ENCODE measurements at places on chromosomes 11 and 22.

- no peak for DNase-seq
These were observed 122.6 kb downstream of the IGLL1 start for GRCh38 chr22:23457380-23457985.

- DNase-seq: no peak
These were observed 4.8 kb upstream of the CHRM1 start for GRCh38 chr11:62925745-62926679.

- no peak for DNase-seq
These were observed 6.5 kb upstream of the SPON1 start for GRCh38 chr11:13955971-13956421.

DNA sequence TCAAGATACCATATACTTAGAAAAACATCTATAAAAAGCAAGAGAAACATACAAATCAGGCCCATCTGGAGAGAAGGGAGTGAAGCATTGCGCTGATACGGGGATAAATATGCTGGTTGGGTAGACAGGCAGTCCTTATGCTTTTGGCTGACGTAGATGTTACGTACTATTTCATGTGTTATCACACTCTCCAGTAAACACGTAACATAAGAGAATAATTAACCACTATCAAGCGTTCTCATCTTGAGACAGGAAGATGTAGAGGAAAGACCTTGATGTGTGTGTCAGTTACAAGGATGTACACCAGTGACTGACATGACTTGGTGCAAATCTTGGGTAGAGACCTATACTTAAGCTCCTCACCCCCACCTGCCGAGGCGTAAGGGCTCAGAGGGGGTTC is 86.7 kb upstream of the PRODH start:
- DNase-seq: no peak

- no peak for DNase-seq
These were observed 107.2 kb downstream of the TSPAN18 start for GRCh38 chr11:44833877-44834452.

- no peak for DNase-seq
These were observed 123.7 kb downstream of the KCNQ1OT1 start for GRCh38 chr11:2576111-2576510.

GRCh38 chr11:60944490-60945294 is 7.3 kb downstream of the SLC15A3 start:
- DNase-seq: no peak

GRCh38 chr22:28837640-28838039 is 37.3 kb upstream of the XBP1 start:
- DNase-seq: no peak

DNA sequence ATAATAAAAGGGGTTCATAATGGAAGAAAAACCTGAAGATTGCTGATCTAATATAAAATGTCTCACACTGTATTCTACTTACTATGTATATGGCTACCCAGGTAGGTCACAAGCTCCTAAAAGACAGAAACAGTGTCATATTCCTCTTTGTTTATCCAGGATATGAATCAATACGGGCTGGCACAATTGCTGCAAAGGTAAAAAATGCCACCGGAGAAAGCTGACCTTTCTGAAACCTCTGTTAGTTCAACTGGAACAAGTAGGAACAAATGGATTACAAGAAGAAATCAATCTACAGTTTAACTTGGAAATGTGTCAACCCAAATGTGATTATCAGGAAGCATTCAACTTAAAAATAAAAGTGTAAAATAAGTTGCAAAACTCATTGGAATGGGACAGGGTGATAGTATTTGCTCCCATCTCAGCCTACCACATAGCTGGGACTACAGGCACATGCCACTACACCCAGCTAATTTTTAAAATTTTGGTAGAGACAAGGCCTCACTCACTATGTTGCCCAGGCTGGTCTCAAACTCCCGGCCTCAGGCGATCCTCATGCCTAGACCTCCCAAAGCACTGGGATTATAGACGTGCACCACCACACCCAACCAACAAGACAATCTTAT is 27.6 kb downstream of the SLC35F2 start:
- no peak for DNase-seq

GRCh38 chr11:81700076-81700475 is 1033.6 kb downstream of the FAM181B start:
- no peak for DNase-seq

GRCh38 chr22:25919452-25919851 is 177.5 kb downstream of the MYO18B start:
- DNase-seq: no peak
